ENCODE measurements at places on chromosomes 13 and 19.
A peak's percentile ranks its signal among the peaks of the same experiment; 100 is the strongest.

- DNase-seq = no peak
Measured at GRCh38 chr19:35585848-35586247, at the start of gene PMIS2. Gene PMIS2 (plus strand): TSS chr19:35586173. CDS start chr19:35586260, 87 bp downstream.

DNA sequence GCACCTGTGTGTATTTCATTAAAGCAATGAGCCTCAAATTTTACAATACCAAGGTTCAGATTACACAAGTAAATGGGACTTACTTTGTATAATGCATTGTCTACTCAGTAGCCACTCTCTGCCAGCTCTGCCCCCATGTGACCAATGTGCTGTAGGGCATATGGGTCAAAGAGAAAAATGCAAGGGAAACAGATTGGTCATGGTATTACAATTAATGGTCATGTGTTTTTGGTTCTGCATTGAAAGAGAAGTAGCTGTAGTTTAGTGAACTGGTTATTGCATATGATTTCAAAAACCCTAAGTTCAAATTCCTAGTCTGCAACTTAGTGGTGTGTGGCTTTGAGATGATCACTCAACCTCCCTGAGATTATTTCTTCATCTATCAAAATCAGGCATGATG, 545.4 kb downstream of the SUCLA2 start:
- no peak for DNase-seq

DNA sequence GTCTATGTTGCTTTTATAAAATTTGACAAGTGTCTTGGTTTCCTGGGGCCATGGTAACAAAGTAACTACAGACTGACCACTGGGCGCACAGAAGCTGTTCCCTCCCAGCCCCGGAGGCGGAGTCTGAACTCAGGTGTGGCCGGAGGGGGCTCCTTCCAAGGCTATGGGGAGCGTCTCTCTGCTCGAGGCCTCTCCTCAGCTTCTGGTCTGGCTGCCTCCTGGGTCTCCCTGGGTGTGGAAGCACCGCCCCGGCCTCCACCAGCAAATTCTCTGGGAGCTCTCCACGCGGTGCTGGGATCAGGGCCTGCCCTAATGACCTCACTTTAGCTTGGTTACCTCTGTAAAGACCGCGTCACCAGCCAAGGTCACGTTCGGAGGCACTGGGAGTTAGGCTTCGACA, 45.7 kb upstream of the F7 start:
- DNase-seq = no peak

GRCh38 chr13:31793246-31793645, 53.9 kb downstream of the RXFP2 start:
- DNase-seq = no peak

DNA sequence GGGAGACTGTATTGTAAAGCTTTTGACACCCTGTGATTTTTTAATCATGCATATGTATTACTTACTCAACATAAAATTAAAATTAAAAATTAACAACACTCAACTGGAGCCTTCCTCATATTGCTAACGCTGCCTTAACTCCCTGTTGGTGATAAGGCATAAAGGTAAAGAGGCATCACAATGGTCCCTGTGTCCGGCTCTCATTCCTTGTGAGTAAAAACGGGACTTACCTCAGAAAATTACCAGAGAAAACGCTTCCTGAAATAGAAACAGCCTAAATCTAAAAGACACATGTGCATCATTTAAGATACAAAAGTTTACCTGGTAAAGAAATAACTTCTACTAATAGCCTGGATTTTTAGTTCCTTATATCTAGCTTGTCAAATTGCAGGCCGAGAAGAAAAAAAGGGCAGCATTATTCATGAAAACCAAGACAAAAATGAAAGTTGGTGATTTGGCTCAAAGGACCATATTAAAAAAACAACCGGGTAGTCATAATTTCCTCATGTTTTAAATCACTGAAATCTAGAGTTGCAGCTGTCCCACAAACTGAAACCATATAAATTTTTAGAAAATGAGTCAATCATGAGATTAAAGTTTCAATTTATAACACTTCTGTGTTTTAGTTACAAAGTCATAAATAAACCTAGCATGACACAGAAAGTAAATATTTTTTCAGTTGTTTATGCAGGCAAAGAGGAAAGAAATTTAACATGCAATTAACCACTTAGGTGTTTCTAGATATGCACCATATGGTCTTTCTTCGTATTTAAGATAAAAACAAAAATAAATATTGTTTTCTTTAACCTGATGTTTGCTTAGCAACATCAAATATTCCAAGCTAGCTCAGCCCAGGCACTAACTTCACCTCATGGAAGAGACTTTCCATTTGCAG, 94.7 kb downstream of the MIPEP start:
- DNase-seq = no peak

DNA sequence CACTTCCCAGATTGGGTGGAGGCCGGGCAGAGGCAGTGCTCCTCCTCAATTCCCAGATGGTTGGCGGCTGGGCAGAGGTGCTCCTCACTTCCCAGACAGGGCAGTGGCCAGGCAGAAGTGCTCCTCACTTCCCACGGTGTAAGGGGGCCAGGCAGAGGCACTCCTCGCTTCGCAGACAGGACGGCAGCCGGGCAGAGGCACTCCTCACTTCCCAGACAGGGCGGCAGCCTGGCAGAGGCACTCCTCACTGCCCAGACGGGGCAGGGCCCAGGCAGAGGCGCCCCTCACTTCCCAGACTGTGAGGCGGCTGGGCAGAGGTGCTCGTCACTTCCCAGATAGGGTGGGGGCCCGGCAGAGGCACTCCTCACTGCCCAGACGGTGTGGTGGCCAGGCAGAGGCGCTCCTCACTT, 36.6 kb upstream of the SLAIN1 start:
- DNase-seq = no peak

- DNase-seq = no peak
Measured at GRCh38 chr13:101967781-101968180, 434.1 kb downstream of the FGF14 start.

- DNase-seq = no peak
Measured at GRCh38 chr13:81142306-81142999, 801.5 kb upstream of the SPRY2 start.

- no peak for DNase-seq
Measured at GRCh38 chr19:29764361-29764760, 47.4 kb upstream of the CCNE1 start.

DNA sequence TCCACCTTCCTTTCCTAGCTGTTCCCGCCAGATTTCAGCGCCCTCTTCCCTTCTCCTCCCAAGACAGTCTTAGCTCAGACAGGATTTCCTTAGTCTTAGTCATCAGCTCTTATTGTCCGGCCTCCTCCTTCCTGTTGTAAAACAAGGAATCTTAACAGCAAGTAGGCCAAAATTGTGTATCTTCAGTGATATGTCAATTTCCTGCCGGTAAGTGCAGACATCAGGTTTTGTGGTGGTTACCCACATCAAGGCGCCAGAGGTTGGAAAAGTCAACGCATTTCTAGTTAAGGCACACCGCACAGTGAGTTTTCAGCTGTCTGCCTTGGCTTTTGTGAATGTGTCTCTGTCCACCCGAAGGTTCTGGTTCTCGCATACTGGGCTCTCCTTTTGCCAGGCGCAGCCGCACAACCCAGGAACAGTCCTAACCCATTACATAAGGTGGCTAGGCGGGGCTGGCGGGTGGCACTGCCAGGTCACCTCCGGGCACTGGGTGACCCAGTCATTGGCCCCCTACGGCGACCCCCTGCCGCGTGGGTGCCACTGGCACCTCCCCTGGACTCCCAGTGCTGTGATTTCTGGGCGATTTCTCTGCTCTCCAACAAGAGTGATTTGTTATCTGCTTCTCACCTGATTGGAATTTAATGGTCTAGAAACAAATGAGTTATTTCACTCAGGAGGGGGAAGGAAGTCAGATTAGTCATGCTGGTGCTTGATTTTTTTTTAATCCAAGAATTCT, 12.9 kb downstream of the COL4A2 start:
- no peak for DNase-seq

GRCh38 chr19:55638864-55639359, 1.9 kb upstream of the ZNF580 start:
- DNase-seq = peak; percentile 31

DNA sequence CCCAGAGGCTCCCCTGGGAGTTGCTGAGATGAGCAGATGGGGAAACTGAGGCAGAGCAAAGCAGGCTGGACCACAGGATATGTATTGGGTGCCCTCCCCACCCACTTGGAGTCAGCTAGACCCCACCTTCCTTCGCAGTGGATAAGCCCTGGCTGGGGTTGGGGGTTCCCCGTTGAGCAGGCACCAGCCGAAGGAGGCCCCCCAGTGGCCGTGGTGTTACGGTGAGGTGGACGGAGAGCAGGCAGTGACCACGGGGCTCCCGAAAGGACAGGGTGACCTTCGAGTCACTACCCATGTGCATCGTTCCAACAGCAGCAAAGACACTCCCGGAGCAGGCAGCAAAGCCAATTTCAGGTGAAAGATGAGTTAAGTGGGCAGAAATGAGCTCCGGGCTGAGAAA, 62.4 kb upstream of the ADGRE5 start:
- DNase-seq = no peak

- no peak for DNase-seq
Measured at GRCh38 chr13:51783428-51784094, 20.4 kb downstream of the DHRS12 start.

DNA sequence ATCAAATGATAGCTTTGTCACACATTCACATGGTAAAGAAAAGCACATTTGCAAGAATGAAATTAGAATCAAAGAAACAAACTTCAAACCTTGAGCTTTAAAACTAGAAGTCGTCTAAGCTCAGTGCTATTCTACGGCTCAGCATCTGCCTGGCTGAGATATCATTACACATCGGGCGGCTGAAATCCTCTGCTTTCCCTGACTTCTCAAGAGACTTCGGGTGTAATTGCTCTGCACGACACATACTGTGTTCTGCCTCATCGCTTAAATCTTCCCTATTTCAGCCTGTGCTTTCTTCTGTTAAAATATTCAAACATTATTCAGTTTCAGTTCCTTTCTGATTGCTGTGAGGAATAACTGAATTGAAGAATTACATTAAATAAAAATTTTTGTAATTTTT, 265.3 kb downstream of the NALCN start:
- no peak for DNase-seq

- DNase-seq = no peak
Measured at GRCh38 chr13:73283636-73284035, 224.8 kb downstream of the KLF5 start.

- no peak for DNase-seq
Measured at GRCh38 chr19:16216744-16217670, 19.3 kb downstream of the AP1M1 start.

GRCh38 chr19:30314805-30315155, 57.4 kb upstream of the ZNF536 start:
- DNase-seq = no peak

DNA sequence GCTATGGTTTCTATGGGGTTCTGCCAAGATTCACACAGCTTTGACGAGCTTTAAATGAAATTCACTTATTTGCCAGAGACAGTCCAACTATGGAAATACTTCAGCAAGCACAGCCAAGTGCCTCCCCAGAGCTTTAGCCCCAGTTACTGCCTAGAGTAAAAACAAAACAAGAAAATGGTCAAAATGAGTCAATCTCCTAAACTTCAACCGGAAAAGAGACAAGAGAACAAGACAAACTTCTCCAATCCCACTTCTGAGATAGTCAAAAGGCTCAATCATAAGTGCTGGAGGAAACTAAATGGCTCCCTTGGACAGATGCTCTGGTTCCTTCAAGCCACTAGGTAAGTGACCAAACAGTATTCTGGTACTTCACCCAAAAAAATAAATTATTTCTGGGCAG, 65.8 kb downstream of the KATNAL1 start:
- DNase-seq = no peak

DNA sequence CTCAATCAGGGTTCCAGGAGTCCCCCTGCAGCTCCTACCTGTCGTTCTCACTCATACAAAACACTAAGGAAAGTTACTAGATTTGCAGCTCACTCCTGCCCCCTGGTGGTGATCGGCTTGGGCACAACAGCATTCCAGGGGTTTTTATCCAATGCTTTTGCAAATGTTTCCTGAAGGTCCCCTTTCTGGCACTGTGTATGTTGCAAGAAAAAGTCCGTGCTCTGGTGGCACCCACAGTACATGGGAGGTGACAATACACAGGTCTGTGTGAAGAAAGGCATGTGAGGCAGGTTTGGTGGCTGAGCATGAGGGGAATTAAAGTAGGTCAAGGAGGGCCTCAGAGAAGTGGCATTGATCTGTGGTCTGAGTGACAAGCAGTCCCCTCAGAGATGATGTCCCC, 8.6 kb upstream of the TYK2 start:
- peak; percentile 62 for DNase-seq

DNA sequence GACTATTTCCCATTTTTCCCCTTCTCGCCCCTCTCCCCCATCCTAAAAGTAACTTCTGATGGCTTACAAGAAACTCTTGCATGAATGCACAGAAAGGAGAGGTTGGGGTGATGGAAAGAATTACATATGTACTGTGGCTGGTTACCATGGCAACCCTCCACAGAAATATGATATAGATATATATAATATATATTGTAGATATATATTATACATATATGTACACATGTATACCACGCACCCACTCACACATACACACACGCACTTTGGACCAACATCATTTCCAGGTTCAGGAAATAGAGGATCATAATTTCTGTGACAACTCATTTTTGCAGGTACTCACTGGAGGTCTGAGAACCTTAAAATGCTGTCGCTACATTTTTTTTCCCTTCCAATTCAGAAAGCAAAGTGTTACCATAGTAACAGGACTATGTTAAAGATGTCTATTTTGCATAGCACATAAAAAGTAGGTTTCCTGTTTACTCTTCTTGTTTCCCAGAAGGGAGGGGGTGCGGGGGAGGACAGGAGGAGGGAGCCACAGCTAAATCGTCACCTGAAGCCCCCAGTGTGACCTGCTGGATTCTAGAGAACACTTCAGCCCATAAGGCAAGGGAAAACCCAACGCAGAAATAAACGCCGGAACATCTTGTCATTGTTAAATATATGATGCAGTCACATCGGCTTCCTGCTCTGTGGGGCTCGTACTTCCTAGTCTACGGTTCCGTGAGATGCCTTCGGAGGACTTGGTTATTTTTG, 44.7 kb downstream of the EFNB2 start:
- DNase-seq = peak; percentile 4

GRCh38 chr13:79128158-79128557, 277.9 kb downstream of the RBM26 start:
- DNase-seq = no peak

GRCh38 chr19:5792224-5792623, 1.3 kb upstream of the DUS3L start:
- DNase-seq = no peak

GRCh38 chr19:6825076-6825774, 52.7 kb downstream of the VAV1 start:
- no peak for DNase-seq

GRCh38 chr19:18846862-18847548, 15.2 kb downstream of the UPF1 start:
- peak; percentile 26 for DNase-seq

GRCh38 chr13:48043789-48044503, 6.4 kb downstream of the NUDT15 start:
- no peak for DNase-seq

Measured in stimulated activated CD4-positive, alpha-beta T cell treated with anti-CD3 and anti-CD28 coated beads, TNF-alpha, amount 100 ng/mL, for 4 hours (primary cell).